Memory B cell (primary cell): ENCODE measurements at places on chromosomes 11 and 22.

GRCh38 chr22:36075724-36076123 is 47.1 kb upstream of the RBFOX2 start:
- no peak for DNase-seq

- DNase-seq, result no peak
These were observed 165.1 kb downstream of the CEP164 start for GRCh38 chr11:117492578-117493251.

DNA sequence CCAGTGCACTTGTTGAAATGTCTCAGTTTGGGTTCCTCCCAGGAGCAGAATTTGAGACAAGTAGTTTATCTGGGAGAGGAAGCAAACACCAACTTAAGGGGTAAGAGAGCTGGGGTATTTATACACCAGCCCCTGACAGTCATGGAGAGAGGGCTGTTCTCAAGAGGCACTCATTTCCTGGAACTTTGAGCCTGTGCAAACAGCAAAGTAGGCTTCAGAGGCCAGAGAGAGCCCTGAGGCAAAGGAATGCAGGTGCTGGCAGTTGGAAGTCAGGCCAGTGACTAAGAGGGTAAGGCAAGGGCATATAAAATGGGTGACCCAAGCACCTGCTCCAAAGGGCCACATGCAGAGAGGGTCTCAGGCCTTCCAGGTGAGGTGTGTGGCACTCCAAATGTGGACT is 16.1 kb downstream of the MS4A18 start:
- no peak for DNase-seq

DNA sequence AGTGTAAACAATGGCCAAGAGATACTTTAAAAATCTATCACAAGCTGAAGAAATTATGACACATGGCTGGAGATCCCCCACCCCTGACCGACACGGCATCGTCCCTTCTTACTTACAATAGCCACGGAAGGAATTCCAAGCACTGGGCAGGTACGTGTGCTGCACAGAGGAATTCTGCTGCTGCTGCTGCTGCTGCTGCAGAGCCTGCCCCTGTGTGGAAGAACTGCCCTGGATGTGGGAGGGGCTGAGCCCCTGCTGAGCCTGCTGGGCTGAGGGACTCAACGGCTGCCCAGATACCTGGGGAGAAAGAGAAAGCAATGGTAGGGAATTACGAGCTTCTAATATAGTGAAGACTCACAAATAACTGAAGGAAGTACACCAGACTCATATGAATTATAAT is 15.0 kb upstream of the NFRKB start:
- DNase-seq, result no peak

DNA sequence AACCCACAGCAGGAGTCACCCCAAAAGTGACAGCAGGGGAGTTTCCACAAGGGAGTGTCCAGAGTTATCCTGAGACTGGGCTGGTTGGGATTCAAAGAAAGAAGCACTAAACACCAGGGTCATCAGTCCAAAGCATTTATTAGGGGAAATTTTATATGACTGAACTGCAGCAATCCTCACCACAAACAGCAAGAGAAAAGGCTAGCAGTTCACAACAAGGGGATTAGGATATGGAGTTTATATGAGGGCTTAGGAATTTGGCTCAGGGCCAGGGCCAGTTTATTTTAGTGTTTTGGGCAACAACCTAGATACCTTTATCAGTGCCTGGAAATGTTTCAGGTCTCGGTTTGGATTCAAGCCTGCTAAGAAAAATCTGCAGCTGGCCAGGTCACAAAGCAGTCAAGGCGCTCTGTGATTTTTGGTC is 4.6 kb upstream of the TMEM126A start:
- DNase-seq, result no peak

- no peak for DNase-seq
These were observed 26.9 kb downstream of the UBASH3B start for GRCh38 chr11:122682464-122682863.

- no peak for DNase-seq
These were observed 826 bp upstream of the EEF1G start for GRCh38 chr11:62574363-62575071.

- no peak for DNase-seq
These were observed 30.4 kb downstream of the TBCEL start for GRCh38 chr11:121054266-121054665.

- DNase-seq, result no peak
These were observed 619.0 kb upstream of the ARHGAP42 start for GRCh38 chr11:100068116-100068515.

DNA sequence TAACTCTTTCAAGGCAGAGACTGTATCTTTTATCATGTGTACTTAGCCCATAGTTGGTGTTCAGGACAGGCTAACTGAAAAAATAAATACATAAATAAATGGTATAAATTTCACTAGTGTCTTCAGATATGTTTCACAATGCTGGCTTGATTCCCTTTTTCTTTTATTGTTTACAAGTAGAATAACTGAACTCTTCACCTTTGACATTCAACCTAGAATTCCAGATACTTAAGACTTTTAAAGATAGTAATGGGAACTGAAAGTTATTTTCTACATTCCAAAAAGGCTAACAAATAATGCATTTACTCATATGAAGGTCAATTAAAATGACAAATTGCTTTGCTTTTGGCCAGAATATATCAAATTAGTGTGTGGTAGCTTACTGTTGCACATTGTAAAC is 411.3 kb upstream of the TENM4 start:
- DNase-seq, result no peak

- no peak for DNase-seq
These were observed 200.9 kb downstream of the SOX6 start for GRCh38 chr11:16155448-16155847.

- no peak for DNase-seq
These were observed 112.3 kb upstream of the GRK3 start for GRCh38 chr22:25452116-25452700.

- no peak for DNase-seq
These were observed 9.8 kb downstream of the MYRF start for GRCh38 chr11:61762223-61762615.

DNA sequence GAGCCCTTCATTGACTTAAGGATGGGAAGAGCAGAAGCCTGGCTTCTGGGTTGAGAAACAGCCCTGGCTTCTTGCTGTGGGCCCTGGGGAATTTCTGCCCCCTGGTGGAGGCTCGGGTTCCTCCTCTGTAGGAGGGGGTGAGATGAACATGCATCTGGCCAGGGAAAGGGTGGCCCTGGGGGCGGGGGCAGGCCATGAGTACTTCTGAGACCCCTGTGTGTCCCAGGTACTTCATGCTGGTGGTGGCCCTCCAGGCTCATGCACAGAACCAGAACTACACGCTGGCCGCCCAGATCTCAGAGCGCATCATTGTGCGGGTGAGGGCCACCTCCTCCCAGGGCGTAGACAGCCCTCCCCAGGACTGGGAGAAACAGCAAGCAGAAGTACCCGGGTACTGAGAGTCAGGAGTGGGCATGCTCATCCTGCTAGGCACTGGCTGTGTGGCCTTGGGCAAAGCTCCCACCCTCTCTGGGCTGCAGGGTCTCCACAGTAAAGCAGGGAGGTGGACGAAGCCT is 15.8 kb downstream of the TMEM258 start:
- DNase-seq, result peak; percentile 57

- no peak for DNase-seq
These were observed 348.9 kb upstream of the B3GAT1 start for GRCh38 chr11:134760957-134761356.

DNA sequence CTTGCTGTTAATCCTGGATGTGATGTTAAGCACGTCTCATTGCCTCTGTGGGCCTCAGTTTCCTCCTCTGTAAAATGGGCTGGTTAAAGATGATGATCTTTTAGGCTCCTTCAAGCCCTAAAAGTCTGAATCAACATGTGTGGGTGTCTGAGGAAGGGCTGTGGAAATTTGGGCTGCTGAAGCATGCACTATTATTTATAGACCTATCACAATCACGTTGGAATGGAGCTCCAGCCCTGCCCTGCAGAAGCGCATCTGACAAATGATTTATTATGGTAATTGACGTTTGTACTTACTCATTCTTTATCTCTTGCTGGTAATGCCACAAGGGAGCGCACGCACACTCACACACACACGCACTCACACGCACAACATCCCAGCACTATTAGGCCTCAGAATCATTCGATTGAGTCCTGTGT is 20.4 kb downstream of the P2RX3 start:
- no peak for DNase-seq

DNA sequence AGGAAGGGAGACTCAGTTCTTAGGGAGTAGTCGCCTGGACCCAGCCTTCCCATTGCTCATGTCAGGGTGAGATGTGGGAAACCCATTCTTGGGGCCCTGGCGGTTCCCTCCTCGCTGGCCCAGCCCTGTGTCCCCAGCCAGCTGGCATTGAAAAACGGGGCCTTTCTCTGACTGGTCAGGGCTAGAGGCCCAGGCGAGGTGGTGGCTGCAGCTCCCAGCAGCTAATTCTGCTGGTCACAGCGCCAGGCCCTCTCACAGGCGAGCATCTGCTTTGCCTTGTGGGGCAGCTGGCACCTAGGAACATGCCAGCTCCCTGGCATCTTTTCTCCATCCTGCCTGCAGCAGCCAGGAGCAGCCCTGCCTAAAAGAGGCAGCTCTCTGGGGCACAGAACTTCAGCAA is 20.1 kb downstream of the TSPAN18 start:
- DNase-seq, result no peak

- DNase-seq, result no peak
These were observed 50.7 kb downstream of the STIM1 start for GRCh38 chr11:3906166-3906565.

DNA sequence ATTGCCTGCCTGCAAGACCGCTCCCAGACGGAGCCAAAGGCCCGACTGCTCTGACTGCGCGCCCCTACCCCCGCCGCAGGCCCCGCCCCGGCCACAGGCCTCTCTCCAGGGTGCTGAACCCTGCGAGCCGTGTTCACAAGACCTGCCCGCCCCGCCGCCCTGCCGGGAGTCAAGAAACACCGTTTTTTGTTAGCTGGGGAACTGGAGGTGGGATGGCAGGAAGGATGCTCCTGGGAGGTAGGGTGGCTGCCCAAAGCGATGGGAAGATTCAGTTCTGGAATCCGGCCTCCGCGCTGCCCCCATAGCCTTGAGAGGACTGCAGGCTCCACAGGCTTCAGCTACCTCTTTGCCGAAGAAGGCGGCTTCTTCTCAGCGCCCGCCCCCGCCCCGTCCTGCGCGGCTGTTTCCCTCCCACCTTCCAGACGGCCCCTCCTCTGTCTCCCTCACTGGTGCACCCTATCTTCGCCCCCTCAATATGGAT is 2.7 kb upstream of the PDE2A start:
- peak; percentile 56 for DNase-seq

GRCh38 chr11:57479911-57480310 is 19.6 kb downstream of the RTN4RL2 start:
- DNase-seq, result no peak

DNA sequence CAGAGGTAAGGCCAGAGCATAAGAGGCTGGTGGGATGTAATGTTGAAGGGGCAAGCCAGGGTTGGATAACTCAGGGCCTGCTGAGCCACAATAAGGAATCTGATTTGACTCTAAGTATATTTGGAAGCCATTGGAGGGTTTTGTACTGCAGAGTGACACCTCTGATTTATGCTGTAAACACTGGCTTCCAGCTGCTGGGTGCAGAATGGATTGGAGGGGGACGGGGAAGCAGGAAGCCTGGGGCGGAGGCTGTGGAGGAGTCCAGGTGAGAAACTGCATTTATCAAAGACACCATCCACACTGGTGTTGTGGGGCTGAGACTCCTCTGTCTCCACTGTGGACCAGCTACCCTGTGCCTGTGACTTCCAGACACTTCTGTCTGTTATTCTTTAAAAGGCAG is 26.8 kb downstream of the MIAT start:
- no peak for DNase-seq

DNA sequence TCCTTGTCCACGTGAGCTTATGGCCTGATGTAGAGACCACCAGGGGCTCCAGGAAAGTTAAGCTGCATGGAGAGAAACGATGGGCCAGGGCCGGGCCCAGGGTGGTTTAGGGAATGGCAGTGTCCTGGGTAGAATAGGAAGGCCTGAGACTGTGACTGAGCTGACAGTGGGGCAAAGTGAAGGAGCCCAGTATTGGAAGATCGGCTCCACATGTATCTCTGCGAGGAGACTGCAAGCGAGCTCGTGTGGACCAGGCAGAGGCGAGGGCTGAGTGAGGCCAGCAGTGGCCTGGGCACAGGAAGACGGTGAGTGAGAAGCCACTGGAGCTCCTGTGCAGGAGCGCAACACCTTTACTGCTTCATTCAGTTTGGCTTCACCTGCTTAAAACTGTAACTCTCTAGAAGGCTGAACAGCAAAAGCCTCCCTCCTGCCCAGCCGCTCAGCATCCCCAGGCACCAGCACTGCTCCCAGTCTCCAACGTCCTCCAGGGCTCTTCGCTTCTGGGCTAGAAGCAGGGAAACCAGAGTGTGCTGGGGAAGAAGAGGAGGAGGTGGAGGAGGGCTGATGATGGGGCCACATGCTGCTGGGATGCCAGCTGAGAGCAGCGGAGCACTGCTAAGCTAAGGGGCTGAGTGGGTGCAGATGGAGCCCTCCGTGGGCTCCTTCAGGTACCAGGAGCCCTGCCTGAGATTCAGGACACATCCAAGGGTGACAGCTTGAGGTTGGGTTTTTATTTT is 13.5 kb downstream of the TCIRG1 start:
- DNase-seq, result no peak

DNA sequence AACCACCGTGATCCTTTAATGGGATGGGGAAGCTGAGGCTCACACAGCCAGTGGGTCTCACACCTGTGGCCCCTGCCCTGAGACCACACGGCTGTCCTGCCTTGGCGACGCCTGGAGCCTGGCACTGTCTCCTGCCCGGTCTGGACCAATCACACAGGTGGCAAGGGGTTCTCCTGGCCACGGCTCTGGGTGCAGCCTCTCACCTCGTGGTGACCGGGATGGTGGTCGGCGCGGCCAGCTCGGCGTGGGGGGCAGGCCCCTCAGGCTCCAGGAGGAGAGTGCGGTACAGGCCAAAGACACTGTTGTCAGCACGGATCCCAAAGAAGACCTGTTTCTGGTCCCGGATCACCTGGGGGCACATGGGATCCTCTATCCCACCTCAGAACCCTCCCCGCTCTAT is 8.7 kb downstream of the ANO9 start:
- DNase-seq, result no peak

DNA sequence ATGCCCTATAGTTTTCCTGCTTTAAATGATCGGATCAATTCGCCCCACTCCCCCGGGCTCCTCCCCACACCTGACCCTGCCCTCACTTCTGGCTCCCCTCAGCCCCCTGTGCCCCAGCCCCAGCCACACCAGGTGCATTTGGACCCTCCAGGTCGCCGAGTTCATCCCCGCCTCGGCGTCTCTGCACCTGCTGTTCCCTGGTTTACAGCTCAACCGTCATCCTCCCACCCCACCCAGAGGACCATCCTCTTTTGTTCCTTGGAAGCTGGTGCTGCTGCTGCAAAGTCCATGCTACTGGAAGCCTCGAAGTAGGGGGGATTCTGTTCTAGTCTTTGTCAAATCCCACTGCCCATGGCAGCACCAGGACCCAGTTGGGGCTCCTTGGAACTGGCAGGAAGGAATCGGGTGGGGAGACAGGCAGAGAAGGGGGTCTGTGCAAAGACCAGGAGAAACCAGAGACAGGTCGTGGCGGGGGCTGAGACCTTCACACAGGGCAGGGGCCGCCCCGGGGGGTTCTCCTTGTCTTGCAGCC is 4.5 kb upstream of the MUC5B start:
- DNase-seq, result no peak

GRCh38 chr22:44329179-44329796 is 16.5 kb upstream of the SHISAL1 start:
- DNase-seq, result no peak
